ENCODE measurements at places on chromosomes 6 and 20.

DNA sequence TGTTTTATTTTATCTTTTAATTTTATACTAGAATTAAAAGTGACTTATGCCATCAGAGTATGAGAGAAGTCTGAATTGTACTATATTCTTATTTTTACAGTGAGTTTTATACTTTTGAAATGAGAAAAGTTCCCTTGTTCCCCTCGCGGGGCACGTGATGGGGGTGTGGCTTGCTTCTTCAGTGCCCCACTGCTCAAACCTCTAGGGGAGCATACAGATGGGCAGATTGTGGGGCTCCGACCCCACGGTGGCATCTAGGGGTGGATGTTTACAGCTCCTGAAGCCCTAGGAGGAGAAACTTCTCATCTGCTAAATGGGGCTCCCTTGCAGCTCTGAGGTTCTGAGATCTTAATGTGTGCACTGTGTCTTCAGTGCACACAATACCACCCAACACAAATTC lies 11.9 kb upstream of the MAS1L start:
- DNase-seq = no peak

DNA sequence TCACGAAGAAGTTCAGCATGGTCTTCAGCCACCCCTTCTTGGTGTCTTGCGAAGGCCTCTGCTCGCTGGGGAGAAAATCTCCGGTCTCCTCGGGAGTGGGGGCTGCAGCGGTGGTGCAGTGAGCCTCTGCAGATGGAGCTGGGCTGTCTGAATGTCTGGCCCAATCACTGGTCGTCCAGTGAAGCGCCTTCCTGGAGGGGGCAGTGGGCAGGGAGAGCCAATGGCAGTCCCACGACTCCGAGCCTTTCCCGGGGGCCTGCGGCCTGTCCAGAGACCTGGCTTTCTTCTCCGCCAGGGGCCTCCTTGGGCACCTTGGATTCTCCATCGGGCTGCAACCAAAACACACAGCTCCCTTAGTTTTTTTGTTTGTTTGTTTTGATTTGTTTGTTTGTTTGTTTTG lies 6.3 kb downstream of the BNIP5 start:
- DNase-seq = no peak

- DNase-seq = no peak
Observed at GRCh38 chr6:140138311-140139010, 764.0 kb upstream of the CITED2 start.

GRCh38 chr6:28215425-28215824 lies 9.7 kb upstream of the ZSCAN9 start:
- no peak for DNase-seq

GRCh38 chr6:33987531-33988021 lies 158.3 kb downstream of the GRM4 start:
- DNase-seq = no peak

GRCh38 chr6:110699780-110700179 lies 115.5 kb downstream of the CDK19 start:
- no peak for DNase-seq

DNA sequence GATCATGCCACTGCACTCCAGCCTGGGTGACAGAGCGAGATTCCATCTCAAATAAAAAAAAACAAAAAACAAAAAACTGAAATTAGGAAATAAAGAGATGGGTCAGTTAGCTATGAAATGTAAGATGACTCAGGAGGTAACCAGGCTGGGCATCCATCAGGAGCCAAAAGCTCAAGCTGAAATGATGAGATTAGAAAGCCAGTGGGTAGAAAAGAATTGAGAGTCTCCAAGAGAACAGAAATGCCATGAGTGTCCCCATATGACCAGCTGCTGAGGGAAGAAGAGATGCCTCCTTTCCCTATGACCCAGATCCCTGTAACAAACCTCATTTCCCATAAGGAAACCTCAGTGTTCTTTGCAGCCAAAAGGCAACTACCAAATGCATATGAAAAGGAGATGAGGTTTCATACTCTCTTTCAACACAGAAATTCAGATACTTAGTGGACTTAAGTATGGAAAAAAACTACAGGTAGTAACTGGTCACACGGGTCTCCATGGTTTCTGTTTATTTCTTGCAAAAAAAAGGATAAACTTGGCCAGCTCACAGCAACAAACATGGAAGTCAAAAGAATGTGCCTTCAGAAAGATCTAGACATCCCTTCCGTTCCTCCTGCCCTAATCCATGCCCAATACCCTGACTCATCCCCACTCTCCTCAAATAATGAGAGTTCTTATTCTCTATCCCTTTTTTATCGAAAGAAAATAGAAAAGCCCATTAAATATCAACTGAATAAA lies 8.1 kb downstream of the ARHGAP18 start:
- DNase-seq = no peak

DNA sequence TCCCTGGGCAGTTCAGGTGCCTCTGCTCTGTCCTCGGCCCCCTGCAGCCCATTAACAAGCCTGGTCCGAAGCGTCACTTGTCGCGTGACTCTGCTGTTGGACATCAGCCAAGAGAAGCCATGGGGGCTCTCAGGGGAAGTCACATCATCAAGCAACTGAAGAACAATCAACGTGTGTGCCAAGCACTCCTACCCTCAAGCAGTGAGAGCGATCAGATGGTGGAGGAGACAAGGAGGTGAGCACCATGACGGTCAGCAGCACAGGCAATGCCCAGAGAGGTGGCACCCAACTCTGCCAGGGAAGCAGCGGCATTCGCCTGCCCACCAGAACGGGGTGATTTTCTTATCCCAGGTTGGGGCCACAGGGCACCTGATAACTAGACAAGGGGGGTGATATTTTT lies 132.7 kb downstream of the AGPAT4 start:
- DNase-seq = no peak

GRCh38 chr6:166499350-166500163 lies 86.9 kb downstream of the RAMACL start:
- no peak for DNase-seq

DNA sequence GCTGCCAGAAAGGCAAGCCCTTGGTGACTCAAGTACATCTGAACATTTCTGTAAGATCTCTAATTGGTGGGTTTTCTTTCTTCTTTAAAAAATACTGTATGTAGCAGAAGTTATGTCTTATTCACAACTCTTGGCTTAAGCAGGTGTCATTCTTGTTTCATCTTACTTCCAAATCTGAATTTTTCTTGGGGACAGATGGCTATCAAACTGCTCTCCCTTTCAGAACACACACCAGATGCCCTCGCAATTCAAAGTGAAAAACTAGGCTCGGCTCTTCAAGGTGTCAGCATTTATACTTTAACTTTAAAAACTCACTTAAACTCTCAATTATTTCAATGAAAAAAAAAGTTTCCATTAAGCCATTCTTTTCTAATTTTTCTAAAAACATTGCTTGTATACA lies 49.7 kb downstream of the PAK5 start:
- no peak for DNase-seq

GRCh38 chr6:32192608-32193039 lies at the start of gene GPSM3:
GPSM3 (minus strand) TSS chr6:32192643; CDS start chr6:32192513, 130 bp downstream.
- DNase-seq = no peak

DNA sequence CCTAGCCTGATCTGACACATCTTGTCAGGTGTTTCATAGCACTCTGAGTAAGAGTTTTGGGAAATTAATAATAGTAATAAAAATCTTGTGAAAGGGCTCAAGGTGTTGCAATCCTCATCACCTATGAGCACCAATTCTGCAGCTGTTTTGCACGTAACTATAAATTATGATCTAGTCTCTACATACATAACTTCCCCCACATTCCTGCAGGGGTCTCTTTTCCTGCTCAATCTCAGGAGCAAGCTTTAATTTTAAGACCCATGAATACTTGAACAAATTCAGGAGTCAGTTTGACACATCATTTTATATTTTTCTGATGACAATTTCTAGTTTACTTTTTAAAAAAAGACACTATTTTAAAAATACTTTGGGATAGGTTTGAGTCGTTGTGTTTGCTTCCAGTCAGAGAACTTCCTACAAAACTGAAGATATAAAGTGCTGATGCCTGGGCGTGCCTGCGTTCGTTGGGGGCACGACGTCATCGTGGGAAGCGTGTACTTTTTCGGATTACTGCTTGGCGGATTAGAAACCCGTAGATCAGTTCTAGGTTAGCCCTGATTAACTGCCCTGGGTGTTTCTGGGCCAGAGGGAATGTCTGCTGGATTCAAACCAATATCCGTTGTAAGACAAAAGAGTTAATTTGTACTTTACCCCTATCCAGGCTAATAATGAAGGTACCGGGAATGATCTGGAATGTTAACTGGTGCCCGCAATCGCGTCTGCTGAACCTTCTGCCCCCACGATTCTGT lies 1.0 kb upstream of the E2F3 start:
- no peak for DNase-seq

- no peak for DNase-seq
Observed at GRCh38 chr6:111748231-111748647, 125.0 kb downstream of the FYN start.

GRCh38 chr6:21325201-21325856 lies 268.2 kb upstream of the SOX4 start:
- DNase-seq = no peak

GRCh38 chr6:132687306-132687705 lies 26.5 kb downstream of the VNN1 start:
- no peak for DNase-seq

DNA sequence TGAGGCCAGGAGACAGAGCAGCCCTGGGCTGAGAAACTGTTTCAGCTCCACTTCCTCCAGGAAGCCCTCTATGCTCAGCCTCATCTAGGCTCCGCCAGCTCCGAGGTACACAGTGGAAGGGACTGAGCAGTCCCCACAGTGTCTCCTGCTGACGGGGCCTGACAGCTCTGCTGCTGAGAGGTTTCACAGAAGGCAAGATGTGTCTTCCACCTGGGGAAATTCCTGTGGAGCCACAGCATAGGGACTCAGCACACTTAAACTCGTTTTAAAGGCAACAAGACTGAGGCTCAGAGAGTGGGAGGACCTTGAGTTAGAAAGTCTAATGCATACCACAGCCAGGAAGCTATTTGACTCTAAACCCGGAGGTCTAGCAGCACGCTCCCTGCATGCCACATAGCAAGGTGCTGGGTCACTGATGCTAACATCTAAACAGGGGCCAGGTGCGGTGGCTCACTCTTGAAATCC lies 6.8 kb downstream of the ADA start:
- no peak for DNase-seq

DNA sequence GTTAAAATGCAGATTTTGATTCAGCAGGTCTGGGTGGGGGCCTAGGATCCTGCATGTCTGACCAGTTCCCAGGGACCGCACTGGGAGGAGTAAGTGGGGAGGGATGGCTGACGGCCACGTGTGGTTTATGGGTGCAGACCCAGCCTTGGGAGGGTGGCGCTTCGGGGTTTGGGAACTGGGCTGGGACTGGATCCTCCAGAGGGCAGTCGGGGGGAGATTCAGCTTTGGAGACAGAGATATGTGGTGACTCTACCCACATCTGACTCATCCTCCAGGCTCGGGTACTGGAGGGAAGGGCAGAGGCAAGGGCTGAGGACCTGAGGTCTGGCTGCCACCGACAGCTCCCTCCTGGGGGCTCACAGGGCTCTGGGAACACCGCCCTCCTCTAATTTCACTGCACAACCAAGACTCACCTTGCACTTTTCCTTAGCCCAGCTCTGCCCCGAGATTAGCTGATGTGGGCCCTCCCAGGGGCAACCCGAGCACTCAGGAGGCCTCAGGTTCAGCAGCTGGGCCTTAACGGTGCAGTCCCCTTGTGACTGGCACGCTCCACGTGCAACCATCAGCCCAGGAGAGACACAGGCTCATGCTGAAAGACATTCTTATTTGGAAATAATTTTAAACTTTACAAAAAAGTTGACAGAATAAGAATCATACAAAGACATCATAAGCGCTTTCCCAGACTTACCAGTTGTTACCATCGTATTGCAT lies 172.8 kb upstream of the PMEPA1 start:
- DNase-seq = no peak

Data from caudate nucleus (tissue), 63 donors.